ENCODE measurements at places on chromosomes 16 and 17. TPM values are rescaled to one million over a fixed set of nuclear protein-coding genes. Genes with fewer than 3 reads are reported as not detected.

The DBF4B gene
- 4.3 TPM for total RNA-seq

The HCRT gene
- not detected for total RNA-seq

The C17orf50 gene
- total RNA-seq, result not detected

The MAPT gene
- 0.09 TPM for total RNA-seq

The SLC22A31 gene
- total RNA-seq, result not detected

The RNF227 gene
- 0.99 TPM for total RNA-seq

The ENPP7 gene
- total RNA-seq, result not detected

The PRAC2 gene
- total RNA-seq, result not detected

The PAM16 gene
- 34.1 TPM for total RNA-seq

The NPLOC4 gene
- total RNA-seq, result 79.0 TPM

The SCGB1C2 gene
- not detected for total RNA-seq

The RASD1 gene
- 6.1 TPM for total RNA-seq

The RUNDC3A gene
- 0.54 TPM for total RNA-seq

Data from endothelial cell of coronary artery (primary cell).